ENCODE measurements at places on chromosomes 5 and 9.

GRCh38 chr9:134434894-134435506 is 108.7 kb downstream of the RXRA start:
- no peak for DNase-seq

GRCh38 chr5:40484495-40484894 is 195.2 kb upstream of the PTGER4 start:
- DNase-seq, result no peak

DNA sequence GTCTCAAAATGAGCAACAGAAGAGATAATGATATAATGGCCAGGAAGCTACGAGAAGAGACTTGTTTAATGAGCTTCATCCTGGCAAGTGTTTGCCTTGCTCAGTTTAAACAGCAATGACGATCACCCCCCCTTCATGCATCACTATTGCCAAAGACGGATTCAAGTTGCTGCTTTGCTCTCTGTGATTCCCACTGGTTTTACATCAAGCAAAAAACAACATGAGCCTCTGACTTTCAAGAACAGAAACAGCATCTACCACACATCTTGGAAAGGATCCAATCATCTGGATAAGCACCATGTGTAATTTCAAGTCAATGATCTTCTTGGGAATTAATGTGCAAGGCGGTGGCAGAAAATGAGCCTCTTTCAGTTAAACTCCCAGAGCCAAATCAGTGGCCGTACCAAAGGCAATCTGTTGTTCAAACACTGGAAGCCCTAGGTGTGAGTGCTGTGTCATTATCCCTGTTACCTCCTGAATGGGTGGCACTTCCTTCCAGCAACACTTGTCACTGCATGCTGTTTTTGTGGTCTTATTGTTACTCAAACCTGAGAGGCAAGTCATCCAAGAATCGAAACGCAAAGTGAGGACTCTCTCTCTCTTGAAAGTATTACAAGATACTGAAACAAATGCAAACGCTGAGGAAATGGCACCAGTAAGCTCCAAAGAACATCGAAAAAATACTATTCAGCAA is 72.8 kb downstream of the MED27 start:
- DNase-seq, result no peak

- DNase-seq, result no peak
Measured at GRCh38 chr5:23494558-23494957, 12.9 kb upstream of the PRDM9 start.

DNA sequence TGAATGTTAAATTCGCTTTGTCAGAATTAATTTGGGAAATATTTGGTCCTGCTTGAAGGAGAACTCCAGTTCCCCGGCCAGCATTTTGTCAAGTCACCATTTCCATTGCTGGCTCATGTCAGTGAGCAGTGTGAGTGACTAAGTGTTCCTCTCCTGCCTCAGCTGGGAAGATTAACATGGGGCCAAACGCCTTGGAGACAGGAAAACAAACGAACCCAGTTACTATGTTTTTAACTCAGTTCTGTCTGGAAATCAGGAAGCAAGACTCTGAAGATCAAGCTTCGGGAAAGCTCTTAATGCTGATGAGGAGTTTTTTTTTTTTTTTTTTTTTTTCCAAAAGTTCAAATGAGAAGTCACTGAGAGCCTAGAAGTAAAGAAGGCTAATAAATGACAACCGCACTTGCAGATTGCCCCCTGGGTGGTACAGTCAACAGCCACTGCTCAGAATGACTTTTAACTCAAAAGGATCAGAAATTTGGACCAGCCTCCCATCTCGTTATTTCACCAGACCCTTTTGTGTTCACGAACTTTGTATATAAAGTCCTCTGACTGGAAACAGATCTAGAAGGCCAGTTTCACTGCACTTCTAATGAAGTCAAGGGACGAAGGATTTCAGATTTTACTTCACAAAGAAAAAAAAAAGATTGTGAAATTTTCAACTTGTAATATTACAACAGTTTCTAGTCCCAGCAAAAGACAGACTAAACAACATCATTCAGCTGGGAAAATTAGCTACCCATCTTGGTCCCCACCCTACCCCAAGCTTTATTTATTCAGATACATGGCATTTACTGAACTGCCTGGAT is 121.3 kb downstream of the LHFPL2 start:
- no peak for DNase-seq

DNA sequence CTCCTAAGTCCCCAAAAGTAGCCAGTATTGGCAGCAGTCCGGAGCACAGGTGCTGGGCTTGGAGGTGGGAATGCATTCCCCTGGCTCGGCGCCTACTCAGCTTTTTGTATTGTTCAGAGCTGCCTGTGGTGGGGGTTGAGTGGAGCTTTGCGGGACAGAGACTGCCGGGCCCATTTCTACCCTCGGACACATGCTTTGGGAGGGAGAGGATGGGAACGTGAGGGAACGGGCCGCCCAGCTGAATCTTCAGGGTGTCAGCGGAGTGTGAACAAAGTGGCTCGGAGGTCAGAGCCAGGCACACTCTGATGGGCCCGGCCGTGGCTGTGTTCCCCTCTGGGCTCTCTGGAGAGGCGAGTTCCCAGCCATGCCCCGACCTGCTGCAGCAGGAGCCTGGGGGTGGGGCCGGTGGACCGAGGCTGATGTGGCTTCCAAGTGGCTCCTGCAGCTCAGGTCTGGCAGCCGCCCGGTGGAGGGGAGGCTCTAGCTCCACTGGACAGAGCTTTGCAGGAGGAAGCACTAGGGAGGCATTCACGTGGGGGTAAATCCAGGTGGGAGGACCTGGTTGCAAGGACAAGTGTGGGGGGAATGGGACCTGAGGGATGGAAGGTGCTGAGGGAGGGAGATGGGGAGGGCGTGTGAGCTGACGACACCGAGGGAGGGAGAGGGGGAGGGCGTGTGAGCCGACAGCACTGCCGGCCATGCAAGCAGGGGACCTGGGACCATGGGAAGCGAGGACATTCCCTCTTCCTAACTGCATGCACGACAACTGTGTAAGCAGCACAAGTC is 31.1 kb upstream of the SLC6A3 start:
- no peak for DNase-seq

GRCh38 chr5:36877667-36878391 is 1.3 kb downstream of the NIPBL start:
- peak; percentile 18 for DNase-seq

DNA sequence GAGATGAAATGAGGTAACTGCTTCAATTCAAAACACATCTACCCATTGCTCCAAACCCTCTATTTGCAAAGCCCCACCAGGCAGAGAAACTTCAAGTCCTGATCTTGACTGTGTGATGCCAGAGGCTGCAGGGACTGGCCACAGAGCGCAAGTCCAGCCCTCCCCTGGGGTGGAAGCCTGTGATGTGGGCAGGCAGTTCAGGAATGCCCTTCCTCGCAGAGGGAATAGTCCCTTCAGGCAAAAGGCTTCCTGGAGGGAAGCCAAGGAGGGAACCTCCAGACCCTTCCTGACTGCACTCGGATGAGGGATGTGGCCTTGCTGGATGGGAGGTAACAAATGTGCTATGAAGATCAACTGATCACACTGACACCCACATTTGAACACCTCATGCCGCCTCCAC is 131.2 kb downstream of the SLIT3 start:
- DNase-seq, result no peak

GRCh38 chr5:58825441-58825840 is 242.6 kb downstream of the RAB3C start:
- DNase-seq, result no peak

DNA sequence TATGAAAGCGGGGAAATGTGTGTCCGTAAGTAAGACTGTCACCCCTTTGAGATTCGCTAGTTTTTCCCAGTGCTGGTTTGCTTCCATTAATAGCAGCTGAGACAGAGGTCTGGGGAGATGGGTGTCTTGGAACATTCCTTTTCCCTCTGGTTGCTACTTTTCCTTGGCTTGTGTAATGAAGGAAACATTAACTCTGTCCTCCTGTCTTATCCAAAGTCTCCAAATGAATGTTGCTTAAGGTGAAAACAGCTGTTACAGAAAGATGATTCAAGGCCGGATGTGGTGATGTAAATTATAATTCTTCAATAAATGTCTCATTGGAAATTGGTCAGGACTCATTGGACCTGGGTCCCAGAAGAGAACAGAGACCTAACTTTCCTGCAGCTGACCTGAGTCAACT is 50.0 kb downstream of the MEGF10 start:
- no peak for DNase-seq

DNA sequence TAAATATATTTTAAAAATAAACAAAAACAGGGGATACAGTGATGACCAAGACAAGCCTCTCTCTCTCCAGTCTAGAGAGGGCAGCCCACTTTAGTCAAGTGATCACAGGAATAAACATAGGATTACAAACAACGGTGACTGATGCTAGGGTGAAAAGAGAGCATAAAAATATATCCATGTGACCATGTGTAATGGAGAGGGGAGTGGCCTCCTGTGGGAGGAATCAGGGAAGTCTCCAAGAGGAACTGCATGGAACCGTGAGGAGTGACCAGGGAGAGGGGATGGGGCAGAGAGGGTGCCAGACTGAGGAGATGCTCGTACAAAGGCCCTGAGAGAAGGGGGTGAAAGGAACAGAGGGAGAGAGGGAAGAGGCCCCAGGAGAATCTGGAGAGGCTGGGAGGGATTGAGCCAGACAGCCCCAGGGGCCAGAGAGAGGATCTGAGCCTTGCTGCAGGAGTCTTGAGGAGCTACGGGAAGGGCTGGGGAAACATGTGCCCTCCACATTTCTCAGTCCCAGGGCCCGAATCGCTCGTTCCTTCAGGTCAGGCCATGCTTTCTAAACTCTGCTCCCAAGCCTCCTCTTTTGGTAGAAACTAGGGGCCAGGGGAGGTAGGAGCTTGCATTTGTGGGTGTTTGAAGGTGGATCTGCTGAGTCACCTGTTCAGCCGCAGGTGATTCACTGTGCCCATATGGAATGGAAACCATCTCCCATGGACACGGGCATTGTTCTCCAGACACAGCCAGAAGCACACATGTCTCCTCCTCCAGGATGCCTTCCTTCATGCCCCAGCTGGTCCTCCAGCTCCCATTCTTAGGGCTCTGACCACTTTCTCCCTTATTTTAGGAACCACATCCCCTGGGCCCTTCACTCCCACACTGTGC is 63.8 kb downstream of the PAX5 start:
- no peak for DNase-seq

DNA sequence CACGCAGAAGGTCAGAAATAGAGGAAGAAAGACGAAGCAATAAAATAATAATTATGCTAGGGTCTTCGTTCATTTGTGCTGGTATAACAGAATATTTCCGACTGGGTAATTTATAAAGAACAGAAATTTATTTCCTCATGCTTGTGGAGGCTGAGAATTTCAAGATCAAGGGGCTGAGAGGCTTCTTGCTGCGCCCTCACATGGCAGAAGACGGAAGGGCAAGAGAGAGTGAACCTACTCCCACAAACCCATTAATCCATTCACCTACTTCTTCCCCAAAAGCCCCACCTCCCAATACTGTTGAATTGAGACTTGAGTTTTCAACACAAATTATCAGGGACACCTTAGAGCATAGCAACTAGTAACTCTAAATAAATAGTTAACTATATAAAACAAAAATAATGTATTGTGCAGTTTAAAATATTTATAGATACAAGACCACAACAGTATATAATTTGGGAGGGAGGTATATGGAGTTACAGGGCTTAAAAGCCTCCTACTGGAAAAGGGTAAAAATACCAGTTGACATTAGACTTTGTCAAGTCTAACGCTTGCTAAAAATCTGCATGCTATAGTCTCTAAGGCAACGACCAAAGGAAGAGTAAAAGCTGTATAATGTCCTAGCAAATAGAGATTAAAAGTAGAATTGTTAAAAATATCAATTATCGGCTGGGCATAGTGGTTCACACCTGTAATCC is 40.3 kb upstream of the NAA35 start:
- DNase-seq, result peak; percentile 63

DNA sequence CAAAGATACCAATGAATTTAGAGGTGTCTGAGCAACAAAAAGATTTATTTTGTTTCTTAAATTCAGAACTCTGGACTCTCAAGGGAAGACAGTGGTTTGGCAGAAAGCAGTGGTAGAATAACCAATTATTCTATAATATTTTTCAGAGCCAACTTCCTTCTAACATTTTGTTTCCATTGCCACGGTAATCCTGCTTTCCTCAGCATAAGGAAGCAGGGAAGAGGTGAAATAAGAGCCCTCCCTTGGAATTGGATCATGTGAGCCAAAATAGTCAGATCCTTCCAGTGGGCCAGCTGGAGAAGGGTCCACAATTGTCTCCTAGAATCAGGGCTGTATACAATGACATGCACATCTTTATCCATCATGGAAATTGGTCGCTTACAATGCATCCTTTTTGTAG is 130.0 kb upstream of the MAP1B start:
- DNase-seq, result no peak

- DNase-seq, result no peak
Measured at GRCh38 chr9:68472119-68472518, 68.6 kb downstream of the TMEM252 start.

DNA sequence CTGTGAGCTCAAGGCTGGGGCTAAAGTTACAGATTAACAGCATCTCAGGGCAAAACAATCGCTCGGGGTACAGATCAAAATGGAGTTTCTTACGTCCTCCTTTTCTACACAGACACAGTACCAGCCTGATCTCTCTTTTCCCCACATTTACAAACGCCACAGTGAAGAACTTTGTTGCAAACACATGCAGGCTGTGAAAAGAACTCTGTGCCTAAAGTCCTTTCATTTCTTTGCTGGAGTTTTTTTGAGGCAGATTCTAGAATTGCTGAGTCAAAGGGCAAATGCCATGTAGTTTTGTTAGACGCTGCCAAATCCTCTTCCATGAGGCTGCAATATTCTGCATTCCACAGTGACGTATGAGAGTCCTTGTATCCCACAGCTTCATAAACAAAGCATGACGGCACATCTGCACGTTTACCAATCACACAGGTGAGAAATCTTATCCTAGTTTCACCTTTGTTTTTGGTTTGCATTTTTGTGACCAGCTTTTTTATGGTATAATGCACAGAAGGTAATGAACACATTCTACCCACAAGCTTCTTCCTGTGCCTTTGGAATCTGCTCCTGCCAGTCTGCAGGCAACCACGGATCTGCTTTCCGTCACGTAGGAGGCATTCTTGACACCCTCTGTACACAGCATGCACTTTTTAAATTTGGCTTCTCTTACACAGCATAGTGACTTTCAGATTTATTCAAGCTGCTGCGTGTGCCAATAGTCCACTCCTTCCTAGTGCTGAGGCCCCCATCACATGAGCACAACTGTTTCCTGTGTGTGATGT is 44.6 kb upstream of the LPCAT1 start:
- no peak for DNase-seq

- DNase-seq, result no peak
Measured at GRCh38 chr5:59792983-59793585, 100.4 kb downstream of the PDE4D start.

DNA sequence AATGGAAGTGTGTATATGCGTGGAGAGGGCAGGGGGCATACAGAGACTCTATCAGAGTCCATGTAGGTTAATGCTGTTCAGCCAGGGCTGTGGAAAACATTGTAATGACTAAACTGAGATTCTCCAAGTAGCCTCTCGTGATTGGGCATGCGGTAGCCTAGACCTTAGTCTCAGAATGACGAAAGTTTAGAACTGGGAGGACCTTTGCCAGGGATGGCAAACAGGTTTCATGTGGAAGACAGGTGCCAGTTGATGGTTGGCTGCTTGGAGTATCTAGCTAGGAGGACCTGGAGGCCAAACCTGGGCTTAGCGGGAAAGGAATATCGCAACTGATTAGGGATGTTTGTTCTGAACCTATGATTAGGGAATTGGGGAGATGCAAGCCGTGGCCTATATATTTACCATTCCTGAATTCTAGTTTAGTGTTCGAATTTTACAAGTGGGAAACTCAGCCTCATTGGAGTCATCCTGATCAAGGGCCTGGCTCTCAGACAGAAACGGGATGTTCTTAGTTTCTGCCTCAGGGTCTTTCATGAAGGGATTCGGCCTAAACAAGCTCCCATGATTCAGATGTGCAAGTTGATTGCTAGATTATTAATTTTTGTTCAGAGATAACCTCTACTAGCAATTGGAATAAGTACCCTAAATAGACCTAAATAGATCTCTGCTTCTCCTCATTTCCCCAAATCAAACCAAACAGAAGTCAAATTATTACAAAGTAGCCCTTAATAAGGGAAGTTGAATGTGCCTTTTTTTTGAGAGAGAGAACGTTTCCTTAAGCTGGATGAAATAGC is 26.8 kb upstream of the TJP2 start:
- DNase-seq, result no peak

Measured in AML-193 (cell line).